Muscle of arm (tissue), 14 donors: ENCODE measurements at places on chromosomes 16 and 17. TPM values are rescaled to one million over a fixed set of nuclear protein-coding genes. Genes with fewer than 3 reads are reported as not detected.

ABCA5 gene
- 34.9 TPM for polyA plus RNA-seq

RND2 gene
- 1.1 TPM for polyA plus RNA-seq

TRPV3 gene
- polyA plus RNA-seq = 0.92 TPM

CSH1 gene
- 17.5 TPM for polyA plus RNA-seq

UTS2R gene
- polyA plus RNA-seq = 11.1 TPM

SPAG7 gene
- polyA plus RNA-seq = 80.3 TPM

ATP1B2 gene
- 39.9 TPM for polyA plus RNA-seq

CD300A gene
- not detected for polyA plus RNA-seq

HS3ST2 gene
- polyA plus RNA-seq = 0.19 TPM

WNT9B gene
- polyA plus RNA-seq = 0.09 TPM

BTBD17 gene
- 0.14 TPM for polyA plus RNA-seq

SDR42E2 gene
- polyA plus RNA-seq = not detected

PRR15L gene
- 0.79 TPM for polyA plus RNA-seq

MCRIP1 gene
- 95.3 TPM for polyA plus RNA-seq

HAS3 gene
- polyA plus RNA-seq = 2.1 TPM

PRR11 gene
- polyA plus RNA-seq = 17.1 TPM

ABCA6 gene
- polyA plus RNA-seq = 22.1 TPM

DNAAF8 gene
- 0.79 TPM for polyA plus RNA-seq

CCDC154 gene
- 1.9 TPM for polyA plus RNA-seq

ENPP7 gene
- polyA plus RNA-seq = not detected

SYT17 gene
- 8.4 TPM for polyA plus RNA-seq

NOG gene
- polyA plus RNA-seq = 7.6 TPM

CCDC57 gene
- 66.0 TPM for polyA plus RNA-seq

AXIN2 gene
- polyA plus RNA-seq = 21.1 TPM

TP53 gene
- 32.5 TPM for polyA plus RNA-seq

KRT33B gene
- polyA plus RNA-seq = not detected

KRTAP9-8 gene
- polyA plus RNA-seq = not detected

CHST4 gene
- polyA plus RNA-seq = not detected

IRX5 gene
- 0.88 TPM for polyA plus RNA-seq

LPO gene
- not detected for polyA plus RNA-seq

RDM1 gene
- 0.62 TPM for polyA plus RNA-seq

NPIPB6 gene
- 1.6 TPM for polyA plus RNA-seq

BIRC5 gene
- polyA plus RNA-seq = 25.3 TPM

MEOX1 gene
- 20.3 TPM for polyA plus RNA-seq

ZFPM1 gene
- 1.5 TPM for polyA plus RNA-seq

LLGL2 gene
- 4.8 TPM for polyA plus RNA-seq

VAT1L gene
- polyA plus RNA-seq = 10.6 TPM

TEX14 gene
- 2.7 TPM for polyA plus RNA-seq

IGF2BP1 gene
- polyA plus RNA-seq = 15.1 TPM

BRICD5 gene
- 5.2 TPM for polyA plus RNA-seq

EPOP gene
- polyA plus RNA-seq = 0.34 TPM

OR1F1 gene
- polyA plus RNA-seq = not detected

CCR7 gene
- 0.64 TPM for polyA plus RNA-seq

ACE gene
- 8.0 TPM for polyA plus RNA-seq

CDC6 gene
- not detected for polyA plus RNA-seq

ASGR1 gene
- polyA plus RNA-seq = 1.5 TPM

ABCA10 gene
- not detected for polyA plus RNA-seq

HIC1 gene
- 24.1 TPM for polyA plus RNA-seq

SEZ6 gene
- polyA plus RNA-seq = 0.14 TPM

OR4D1 gene
- polyA plus RNA-seq = not detected

CALB2 gene
- not detected for polyA plus RNA-seq

CNGB1 gene
- polyA plus RNA-seq = 0.09 TPM

CA4 gene
- not detected for polyA plus RNA-seq

TERB1 gene
- not detected for polyA plus RNA-seq

DPEP3 gene
- polyA plus RNA-seq = 0.13 TPM
